A673 (cell line): ENCODE measurements at places on chromosomes 11 and 22. TPM values are rescaled to one million over a fixed set of nuclear protein-coding genes. Genes with fewer than 3 reads are reported as not detected.
A peak's percentile ranks its signal among the peaks of the same experiment; 100 is the strongest.

DNA sequence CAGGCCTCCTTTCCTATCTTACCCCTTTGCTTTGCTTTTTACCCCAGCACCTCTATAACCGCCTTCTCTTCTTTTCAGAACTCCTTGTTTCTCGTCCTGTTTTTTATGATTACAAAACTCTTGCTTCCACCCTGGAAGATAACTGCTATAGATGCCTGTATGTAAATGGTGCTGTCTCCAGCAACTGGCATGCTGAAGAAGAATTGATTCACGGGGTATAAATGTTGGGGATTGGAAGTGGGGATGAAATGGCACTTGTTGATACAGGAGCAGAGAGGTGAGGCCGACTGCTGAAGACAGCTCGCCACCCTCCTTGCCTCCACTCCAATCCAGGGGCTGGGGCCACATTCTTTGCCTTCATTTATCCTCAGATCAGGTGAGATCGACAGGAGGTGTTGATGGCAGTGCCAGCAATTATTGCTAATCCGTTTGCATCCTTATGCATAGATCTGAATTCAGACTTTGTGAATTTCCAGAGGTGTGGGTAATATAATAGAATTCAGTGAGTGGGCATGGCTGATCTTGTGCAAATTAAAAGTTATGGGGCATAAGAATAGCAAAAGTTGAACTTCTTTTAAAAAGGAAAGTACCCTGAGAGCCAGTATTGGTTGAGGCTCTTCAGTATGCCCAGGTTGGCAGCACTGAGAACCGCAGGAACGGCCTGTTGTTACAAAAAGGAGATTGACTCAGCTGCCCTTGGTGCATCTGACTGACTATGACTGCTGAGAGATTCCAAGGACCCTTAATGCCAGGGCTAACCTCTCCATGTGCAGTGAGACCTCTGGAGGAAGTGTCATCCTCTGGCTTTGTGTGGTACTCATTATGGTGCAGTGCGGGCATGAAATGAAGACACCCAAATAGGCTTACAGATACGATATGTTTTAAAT is 5.3 kb downstream of the NEAT1 start:
- H3K4me3 ChIP-seq, result peak overlapping the region; percentile 66
- peaks cover 36% of the 10 kb centered on the region for H3K36me3 ChIP-seq
- H3K27ac ChIP-seq, result peak overlapping the region; percentile 100
- DNase-seq, result no peak
- H3K27me3 ChIP-seq, result no peaks in the 10 kb centered on the region
- peaks cover 66% of the 10 kb centered on the region for H3K4me1 ChIP-seq

DNA sequence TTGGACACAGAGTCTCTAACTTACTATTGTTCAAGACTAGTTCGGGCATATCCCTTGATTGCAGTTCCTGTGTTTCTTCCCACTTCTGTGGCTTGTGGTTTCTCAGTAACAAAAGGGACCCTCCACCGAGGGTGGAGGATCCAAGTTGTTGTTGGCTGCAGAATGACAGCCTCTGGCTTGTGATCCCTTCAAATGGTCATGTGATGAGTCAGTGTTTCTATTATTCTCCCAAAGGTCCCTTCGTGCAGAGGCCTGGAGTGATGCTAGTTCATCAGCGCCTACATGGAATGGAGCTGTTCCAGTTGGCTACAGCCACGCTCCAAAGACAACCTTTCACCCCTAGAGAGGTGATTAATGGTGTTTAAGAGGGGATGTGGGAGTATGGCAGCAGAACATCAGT is 2.6 kb upstream of the VWCE start:
- no peak overlapping the region for H3K27ac ChIP-seq
- H3K36me3 ChIP-seq, result peaks cover 40% of the 10 kb centered on the region
- no peaks in the 10 kb centered on the region for H3K27me3 ChIP-seq

DNA sequence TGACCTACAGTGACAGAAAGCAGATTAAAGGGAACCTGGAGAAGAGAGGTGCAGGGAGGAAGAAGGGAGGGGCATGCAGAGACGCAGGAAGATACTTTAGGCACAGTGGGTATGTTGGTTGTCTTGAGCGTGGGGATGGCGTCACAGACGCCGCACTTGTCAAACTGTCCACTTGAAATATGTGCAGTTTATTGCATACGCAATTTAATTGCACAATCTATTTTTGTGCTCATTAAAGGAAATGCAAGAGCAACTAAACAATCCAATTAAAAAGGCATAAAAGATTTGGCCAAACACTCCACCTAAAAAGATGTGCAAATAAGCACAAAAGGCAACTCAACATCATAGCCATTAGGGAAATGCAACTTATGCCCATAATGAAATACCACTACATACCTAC is 16.8 kb downstream of the GNB1L start:
- no peak overlapping the region for H3K4me3 ChIP-seq
- H3K4me1 ChIP-seq, result peaks cover 8% of the 10 kb centered on the region
- H3K27me3 ChIP-seq, result no peaks in the 10 kb centered on the region
- no peak for DNase-seq
- H3K36me3 ChIP-seq, result no peaks in the 10 kb centered on the region

DNA sequence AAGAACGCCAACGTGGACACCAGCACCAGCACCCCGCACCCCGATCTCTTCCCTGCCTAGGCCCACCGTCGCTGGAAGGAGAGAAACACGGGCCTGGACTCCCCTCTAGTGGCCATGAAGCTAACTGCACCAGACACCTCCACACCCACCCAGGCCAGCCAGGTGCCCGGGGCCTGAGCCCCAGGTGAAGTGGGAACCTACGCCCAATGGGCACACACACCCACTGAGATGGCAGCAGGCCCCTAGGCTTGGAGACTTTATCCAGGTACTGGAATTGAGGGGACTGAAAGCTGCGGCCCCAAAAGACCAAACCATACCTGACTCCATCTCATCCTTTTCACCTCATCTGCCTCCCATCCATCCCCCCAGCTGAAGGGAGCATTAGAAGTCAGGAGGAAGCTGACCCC is 81.0 kb downstream of the BUD13 start:
- no peaks in the 10 kb centered on the region for H3K36me3 ChIP-seq
- peak; percentile 61 for DNase-seq
- no peak overlapping the region for H3K27ac ChIP-seq
- no peak overlapping the region for H3K4me3 ChIP-seq
- peaks cover 12% of the 10 kb centered on the region for H3K27me3 ChIP-seq

GRCh38 chr11:18650859-18651557 is 16.9 kb upstream of the SPTY2D1 start:
- DNase-seq, result peak; percentile 80
- H3K36me3 ChIP-seq, result no peaks in the 10 kb centered on the region
- no peaks in the 10 kb centered on the region for H3K4me1 ChIP-seq

GRCh38 chr22:40153192-40153591 is 24.5 kb upstream of the TNRC6B start:
- DNase-seq, result no peak
- peaks cover 4% of the 10 kb centered on the region for H3K4me1 ChIP-seq
- no peaks in the 10 kb centered on the region for H3K27me3 ChIP-seq
- H3K36me3 ChIP-seq, result no peaks in the 10 kb centered on the region

GRCh38 chr11:17413414-17414316 is 25.2 kb upstream of the KCNJ11 start:
- no peak overlapping the region for H3K4me3 ChIP-seq
- H3K27ac ChIP-seq, result no peak overlapping the region
- no peaks in the 10 kb centered on the region for H3K4me1 ChIP-seq
- H3K36me3 ChIP-seq, result no peaks in the 10 kb centered on the region
- no peak for DNase-seq
- peaks cover 25% of the 10 kb centered on the region for H3K27me3 ChIP-seq

GRCh38 chr11:43833657-43834073 is 47.0 kb upstream of the ALKBH3 start:
- H3K4me1 ChIP-seq, result peaks cover 4% of the 10 kb centered on the region
- H3K27me3 ChIP-seq, result no peaks in the 10 kb centered on the region
- H3K36me3 ChIP-seq, result peaks cover 35% of the 10 kb centered on the region
- H3K27ac ChIP-seq, result no peak overlapping the region

- H3K27ac ChIP-seq, result no peak overlapping the region
- DNase-seq, result no peak
- no peaks in the 10 kb centered on the region for H3K4me1 ChIP-seq
- no peaks in the 10 kb centered on the region for H3K36me3 ChIP-seq
- H3K4me3 ChIP-seq, result no peak overlapping the region
- H3K27me3 ChIP-seq, result no peaks in the 10 kb centered on the region
Measured at GRCh38 chr22:39263626-39264348, 19.0 kb upstream of the PDGFB start.

GRCh38 chr11:132838627-132839026 is 693.7 kb downstream of the OPCML start:
- no peaks in the 10 kb centered on the region for H3K27me3 ChIP-seq
- H3K27ac ChIP-seq, result no peak overlapping the region
- H3K4me1 ChIP-seq, result peaks cover 18% of the 10 kb centered on the region
- H3K36me3 ChIP-seq, result no peaks in the 10 kb centered on the region
- no peak overlapping the region for H3K4me3 ChIP-seq

DNA sequence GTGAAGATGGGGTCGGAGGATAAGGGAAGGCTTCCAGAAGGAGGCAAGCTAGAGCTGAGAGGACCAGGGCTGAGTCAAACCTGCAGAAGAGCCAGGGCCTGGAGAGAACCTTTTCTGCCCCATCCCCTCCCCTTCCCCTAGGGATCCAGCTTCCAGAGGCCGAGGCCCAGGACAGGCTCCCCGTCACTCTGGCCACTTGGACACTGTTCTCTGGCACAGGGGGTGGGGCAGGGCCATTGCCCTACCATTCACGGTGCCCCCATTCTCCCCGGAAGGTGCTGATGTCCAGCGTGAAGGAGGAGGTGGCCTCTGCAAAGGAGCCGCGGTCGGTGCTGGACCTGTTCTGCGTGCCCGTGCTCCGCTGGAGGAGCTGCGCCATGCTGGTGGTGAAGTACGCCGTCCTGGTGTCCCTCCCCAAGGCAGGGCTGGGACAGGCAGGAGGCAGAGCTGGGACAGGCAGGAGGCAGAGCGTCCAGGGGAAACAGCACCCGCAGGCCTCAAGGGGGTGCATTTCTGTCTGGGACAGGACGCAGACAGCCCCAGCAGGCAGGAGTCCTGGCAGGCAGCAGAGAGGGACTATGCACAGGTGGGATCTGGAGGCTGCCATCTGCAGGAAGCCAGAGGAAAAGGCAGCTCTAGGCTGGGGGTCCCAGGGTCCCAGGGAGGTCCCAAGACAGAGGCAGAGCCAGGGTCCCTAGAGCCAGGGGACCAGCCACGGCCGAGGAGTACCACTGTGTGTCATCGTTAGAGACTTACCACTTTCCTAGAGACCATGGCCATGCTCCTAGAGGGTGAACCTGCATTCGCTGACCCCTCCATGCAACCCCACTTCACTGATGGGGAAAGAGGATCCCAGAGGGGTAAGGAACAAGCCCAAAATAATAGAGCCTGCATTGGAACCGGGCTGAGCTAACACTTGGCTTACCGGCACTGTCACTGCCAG is 25.8 kb upstream of the SLC22A12 start:
- no peak for DNase-seq
- H3K4me3 ChIP-seq, result no peak overlapping the region
- H3K4me1 ChIP-seq, result peaks cover 10% of the 10 kb centered on the region
- H3K36me3 ChIP-seq, result no peaks in the 10 kb centered on the region

DNA sequence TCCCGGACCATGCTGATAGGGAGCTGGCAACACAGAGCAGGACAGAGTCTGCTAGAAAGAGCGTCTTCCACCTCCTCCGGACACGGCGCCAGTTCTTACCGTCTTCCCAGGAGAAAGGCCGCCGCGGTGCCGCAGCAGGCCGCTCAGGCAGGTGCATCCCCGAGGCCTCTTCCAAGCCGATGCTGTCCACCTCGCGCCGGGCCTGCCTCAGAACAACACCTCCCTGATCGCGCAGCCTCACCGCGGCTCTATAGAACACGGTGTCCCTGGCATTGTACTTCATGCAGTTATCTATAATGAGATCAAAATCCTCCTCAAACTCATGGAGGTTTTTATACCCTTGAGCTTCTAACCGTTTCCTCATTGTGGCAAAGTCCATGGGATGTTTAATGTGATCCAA is 30.0 kb downstream of the BRD1 start:
- H3K36me3 ChIP-seq, result peaks cover 63% of the 10 kb centered on the region
- DNase-seq, result no peak
- H3K27me3 ChIP-seq, result no peaks in the 10 kb centered on the region

- H3K36me3 ChIP-seq, result no peaks in the 10 kb centered on the region
- no peak for DNase-seq
- peaks cover 86% of the 10 kb centered on the region for H3K27me3 ChIP-seq
Measured at GRCh38 chr11:32015427-32015826, 75.4 kb upstream of the RCN1 start.

DNA sequence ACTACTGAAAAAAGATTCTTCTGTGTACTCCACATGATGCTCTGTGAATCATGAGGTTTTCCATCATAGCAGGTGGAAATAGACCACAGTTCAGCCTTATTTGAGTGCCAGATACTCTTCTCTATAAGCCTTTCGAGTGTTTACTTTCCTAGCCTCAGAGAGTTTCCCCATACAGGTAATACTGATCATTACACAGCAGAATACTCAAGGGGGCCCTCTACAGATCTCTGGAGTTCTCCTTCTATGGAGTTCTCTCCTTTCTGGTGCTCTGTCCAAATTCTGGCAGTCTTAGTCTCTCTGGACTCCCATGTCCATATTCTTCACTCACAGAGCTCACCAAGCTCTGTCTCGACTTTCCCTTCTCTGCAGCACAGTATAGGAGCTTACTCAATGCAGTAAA is 175.7 kb upstream of the CARD18 start:
- DNase-seq, result peak; percentile 13
- no peaks in the 10 kb centered on the region for H3K36me3 ChIP-seq
- no peaks in the 10 kb centered on the region for H3K4me1 ChIP-seq
- no peaks in the 10 kb centered on the region for H3K27me3 ChIP-seq
- H3K27ac ChIP-seq, result no peak overlapping the region

DNA sequence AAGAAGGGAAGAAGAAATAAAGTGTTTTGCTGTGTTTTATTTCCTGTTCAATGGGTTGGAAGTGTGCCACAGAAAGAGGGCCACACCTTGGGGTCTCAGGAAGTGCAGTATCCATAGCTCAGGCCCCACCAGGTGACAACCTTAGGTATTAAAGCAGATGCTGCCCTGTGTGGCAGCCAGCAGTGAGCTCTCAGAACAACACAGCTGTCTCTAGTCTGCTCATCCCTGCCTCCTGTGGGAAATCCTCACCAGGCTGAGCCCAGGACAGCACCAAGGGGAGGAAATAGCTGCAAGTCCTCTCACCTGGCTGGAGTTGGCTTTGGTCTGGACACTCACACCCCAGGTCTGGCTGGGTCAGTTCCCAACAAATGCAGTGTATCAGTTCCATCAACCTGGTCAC is 25.1 kb downstream of the ARL14EP start:
- DNase-seq, result no peak
- no peak overlapping the region for H3K27ac ChIP-seq
- H3K4me3 ChIP-seq, result no peak overlapping the region
- no peaks in the 10 kb centered on the region for H3K27me3 ChIP-seq
- no peaks in the 10 kb centered on the region for H3K36me3 ChIP-seq
- H3K4me1 ChIP-seq, result no peaks in the 10 kb centered on the region

DNA sequence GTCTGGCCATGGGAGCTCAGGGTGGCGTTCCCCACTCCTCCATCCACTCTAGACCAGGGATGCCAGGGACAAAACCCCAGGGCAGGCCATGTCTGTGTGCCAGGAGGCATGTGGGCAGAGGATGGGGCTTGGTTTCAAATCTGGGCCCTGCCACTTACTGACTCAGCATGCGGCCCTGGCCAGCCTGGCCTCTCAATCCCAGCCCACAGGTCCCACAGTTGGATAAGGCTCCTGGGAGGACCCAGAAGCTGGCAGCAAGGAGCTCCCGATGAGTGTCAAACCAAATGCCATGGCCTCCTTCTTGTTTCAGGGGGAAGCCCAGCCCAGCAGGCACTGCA is 1290.4 kb downstream of the BRD1 start:
- H3K27me3 ChIP-seq, result no peaks in the 10 kb centered on the region
- no peak for DNase-seq
- H3K4me3 ChIP-seq, result no peak overlapping the region
- no peak overlapping the region for H3K27ac ChIP-seq
- no peaks in the 10 kb centered on the region for H3K36me3 ChIP-seq

Gene DBX1
- total RNA-seq, result not detected in 2 replicates

Gene BIK
- 1.8 and 2.0 TPM in 2 replicates for total RNA-seq

Gene ZFTA
- 32.4 and 36.1 TPM in 2 replicates for total RNA-seq

Gene HOATZ
- 0.58 TPM in 1 of 2 replicates, not detected in the other for total RNA-seq

Gene VWCE
- 8.0 and 8.6 TPM in 2 replicates for total RNA-seq

Gene PYGM
- 2.4 and 2.9 TPM in 2 replicates for total RNA-seq

Gene MAPK8IP2
- 7.8 and 11.5 TPM in 2 replicates for total RNA-seq

Gene OR51E2
- not detected in 2 replicates for total RNA-seq
